ENCODE measurements at places on chromosomes 11 and 22.
A peak's percentile ranks its signal among the peaks of the same experiment; 100 is the strongest.

- peak; percentile 94 for DNase-seq
Measured at GRCh38 chr11:64341851-64342791, 2.1 kb downstream of the CCDC88B start.

GRCh38 chr11:723120-723883 is 17.3 kb downstream of the EPS8L2 start:
- DNase-seq, result peak; percentile 73

DNA sequence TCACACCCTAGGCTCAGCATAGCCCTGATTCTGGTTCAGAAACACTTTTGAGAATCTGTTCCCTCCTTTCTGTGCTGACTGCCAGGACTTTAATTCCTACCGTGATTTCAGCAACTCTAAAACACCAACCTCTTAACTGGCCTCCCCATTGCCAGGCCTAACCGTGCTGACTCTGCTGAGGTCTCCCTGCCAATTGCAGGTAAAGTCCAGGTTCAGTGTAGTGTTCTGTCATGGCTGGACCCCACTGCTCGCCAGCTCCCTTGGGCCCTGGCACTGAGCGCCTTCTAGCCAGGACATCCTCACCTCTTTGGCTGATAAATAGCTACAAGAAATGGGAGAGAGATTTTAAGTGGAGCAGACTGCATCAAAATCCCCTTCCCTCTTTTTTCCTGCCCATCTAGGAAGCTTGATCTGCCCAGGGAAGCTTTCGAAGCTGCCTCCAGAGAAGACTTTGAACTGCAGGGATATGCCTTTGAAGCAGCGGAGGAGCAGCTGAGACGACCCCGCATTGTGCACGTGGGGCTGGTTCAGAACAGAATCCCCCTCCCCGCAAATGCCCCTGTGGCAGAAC is 4.7 kb downstream of the UPB1 start:
- no peak for DNase-seq

DNA sequence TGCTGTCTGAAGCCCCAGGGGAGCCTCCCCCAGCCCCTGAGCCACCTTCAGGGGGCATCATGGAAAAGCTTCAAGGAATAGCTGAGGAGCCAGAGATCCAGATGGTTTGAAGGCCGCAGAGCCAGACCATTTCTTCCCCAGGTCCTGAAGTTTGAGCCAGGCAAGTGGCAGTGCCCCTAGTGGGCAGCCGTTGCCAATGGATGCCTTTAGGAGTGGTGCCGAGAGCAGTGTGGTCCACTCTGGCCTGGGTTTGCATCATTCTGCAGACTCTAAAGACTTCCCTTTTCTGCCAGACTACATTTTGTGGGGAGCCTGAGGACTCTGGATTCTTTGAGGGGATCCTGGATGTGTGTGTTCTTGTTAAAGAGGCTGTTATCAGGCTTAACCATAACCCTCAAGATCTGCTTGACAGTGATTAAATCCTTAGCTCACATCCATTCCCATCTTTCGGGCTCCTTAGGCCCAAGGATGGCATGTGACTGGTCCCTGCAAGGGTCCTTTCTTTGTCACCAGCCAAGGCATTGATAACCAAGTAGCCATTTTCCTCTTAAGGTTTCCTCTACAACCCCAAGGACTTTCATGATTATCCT is 13.1 kb downstream of the HINFP start:
- DNase-seq, result peak; percentile 71

- peak; percentile 43 for DNase-seq
Measured at GRCh38 chr11:28969832-28970231, 861.6 kb downstream of the METTL15 start.

DNA sequence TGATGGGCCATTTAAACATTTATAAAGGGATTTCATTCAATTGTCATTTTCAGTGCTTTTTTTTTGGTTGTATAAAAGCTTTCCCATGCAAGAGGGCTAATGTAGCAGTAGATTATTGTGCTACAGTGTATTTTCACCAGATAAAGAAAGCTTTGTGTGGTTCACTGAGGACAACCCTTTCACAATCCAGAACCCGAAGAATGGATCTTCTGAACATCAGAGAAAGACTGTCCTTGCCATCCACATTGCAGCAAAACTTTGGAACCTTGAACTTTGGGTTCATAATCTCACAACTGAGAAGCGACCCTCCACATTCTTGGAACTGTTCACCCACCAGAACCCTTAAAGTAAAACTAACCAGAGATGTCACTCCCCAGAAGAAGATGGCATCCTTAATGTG is 9.3 kb downstream of the APOBEC3H start:
- DNase-seq, result no peak

DNA sequence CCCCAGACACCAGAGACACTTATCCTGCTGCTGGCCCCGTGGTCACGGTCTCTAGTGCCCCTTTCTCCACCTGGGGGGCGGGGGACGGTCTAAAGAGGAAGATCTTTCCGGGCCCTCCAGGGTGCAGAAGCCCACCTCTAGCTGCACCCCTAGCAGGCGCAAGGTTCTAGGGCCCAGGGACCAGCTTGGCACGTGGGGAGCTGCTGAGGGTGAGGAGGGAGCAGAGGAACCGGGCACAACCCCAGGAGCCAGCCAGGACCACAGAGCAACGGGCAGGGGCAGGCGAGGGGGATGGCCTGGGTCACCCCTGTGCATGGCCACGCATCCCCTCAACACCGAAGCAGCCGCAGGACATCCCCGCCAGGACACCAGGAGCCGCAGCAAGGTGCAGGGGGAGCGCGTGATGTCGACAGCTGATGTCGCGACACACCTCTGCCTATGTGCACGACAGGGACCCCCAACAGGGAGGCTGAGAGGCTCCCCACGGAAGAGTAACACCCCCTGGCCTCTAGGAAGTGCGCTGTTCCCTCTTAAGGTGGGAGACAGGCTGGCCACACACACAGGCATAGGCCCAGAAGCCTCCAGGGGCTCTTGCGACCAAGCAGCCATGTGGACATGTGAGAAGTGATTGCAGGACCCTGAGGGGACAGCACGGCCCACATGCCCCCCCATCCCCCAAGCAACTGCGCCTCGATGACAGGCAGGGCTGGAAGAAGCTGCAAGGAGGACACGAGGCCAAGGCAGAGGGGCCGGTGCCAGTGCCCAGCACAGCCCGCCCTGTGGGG is 5.1 kb downstream of the LRFN4 start:
- no peak for DNase-seq

- no peak for DNase-seq
Measured at GRCh38 chr22:47193606-47194329, 431.3 kb downstream of the TBC1D22A start.

GRCh38 chr22:38132794-38133193 is 22.3 kb upstream of the BAIAP2L2 start:
- no peak for DNase-seq

DNA sequence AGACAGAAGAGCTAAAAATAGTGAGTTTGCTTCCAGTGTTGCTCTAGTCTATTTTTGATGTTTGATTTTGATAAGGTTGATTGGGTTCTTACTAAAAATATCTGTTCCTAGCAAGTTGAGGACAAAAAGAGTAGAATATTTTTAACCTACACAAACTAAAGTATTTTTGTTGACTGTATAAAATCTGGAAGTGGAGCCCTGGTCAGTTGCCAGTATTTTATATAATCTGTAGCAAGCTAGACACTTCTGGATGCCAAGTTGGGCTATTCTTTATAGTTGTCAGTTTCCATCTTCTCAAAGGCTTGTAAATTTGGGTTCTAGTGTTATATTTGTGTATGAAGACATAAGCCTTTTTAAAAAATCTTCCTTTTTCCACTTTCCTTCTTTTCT is 56.7 kb downstream of the HSD17B12 start:
- DNase-seq, result no peak

DNA sequence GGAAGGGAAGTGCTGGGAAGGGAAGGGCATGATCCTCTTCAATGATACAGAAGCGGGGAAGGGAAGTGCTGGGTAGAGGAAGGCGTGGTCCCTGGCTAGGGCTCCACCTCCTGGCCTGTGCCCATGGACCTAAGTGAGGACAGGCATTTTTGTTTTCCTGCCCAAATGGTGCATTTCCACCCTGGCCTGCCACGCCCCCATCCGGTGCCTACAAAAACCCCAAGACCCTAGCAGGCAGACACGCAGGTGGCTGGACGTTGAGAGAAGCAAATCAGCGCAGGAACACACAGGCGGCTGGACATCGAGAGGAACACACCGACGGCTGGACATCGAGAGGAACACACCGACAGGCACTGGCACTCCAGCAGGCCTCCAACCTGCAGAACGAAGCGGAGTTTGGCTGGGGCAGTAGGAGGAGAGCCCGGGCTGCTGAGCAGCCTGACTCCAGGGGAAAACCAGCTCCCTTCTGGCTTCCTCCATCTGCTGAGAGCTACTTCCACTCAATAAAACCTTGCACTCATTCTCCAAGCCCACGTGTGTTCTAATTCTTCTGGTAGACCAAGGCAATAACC is 628.3 kb downstream of the BUD13 start:
- peak; percentile 53 for DNase-seq

GRCh38 chr22:40567106-40567505 is 69.4 kb downstream of the MRTFA start:
- DNase-seq, result no peak

DNA sequence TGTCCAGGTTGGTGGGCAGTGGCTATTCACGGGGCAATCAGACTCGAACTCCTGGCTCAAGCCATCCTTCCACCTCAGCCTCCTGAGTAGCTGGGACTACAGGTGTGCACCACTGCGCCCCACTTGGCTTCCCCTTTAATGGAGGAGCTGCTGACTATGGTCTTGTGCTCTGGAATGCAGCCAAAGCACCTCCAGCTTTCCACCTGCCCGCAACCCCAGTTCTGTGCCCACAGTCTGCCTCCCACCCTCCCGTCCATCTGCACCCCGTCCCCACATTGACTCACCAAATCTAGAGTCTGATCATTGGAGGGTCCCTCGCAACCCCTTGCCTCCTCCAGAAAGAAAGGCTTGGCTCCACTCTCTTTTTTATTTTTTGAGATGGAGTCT is 41.0 kb downstream of the KCNJ4 start:
- no peak for DNase-seq

DNA sequence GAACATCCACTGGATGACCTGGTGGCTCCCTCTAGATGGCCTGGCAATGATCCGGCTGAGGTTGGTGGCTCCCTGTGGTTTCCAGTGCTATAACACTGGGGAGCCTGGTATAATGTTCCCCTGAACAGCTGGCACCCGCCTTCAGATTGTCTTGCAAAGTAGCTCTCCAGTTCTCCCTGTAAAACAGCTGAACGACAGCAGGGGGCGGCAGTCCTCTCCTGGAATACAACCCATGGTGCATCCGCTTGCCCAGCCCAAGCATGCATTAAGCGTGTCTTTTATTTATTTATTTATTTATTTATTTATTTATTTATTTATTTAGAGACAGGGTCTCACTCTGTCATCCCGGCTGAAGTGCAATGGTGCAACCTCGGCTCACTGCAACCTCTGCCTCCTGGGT is 258.9 kb downstream of the BUD13 start:
- DNase-seq, result peak; percentile 83

DNA sequence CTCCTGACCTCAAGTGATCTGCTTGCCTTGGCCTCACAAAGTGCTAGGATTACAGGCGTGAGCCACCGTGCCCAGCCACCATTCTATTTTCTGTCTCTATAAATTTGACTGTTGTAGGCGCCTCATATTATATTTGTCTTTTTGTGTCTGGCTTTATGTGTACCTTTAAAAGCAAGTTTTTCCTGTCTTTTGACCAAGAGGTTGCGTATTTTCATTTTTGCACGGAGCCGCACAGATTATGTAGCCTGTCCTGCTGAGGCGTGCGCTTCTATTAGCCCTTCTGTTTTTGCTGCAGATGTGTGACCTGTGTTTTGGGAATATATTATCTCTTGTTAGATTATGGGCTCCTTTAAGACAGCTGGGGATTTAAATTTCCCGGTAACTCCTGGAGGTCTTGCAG is 40.4 kb upstream of the WEE1 start:
- no peak for DNase-seq

- peak; percentile 87 for DNase-seq
Measured at GRCh38 chr11:131579932-131580387, 209.5 kb downstream of the NTM start.

GRCh38 chr11:66885950-66886440 is 29.1 kb downstream of the LRFN4 start:
- DNase-seq, result no peak

DNA sequence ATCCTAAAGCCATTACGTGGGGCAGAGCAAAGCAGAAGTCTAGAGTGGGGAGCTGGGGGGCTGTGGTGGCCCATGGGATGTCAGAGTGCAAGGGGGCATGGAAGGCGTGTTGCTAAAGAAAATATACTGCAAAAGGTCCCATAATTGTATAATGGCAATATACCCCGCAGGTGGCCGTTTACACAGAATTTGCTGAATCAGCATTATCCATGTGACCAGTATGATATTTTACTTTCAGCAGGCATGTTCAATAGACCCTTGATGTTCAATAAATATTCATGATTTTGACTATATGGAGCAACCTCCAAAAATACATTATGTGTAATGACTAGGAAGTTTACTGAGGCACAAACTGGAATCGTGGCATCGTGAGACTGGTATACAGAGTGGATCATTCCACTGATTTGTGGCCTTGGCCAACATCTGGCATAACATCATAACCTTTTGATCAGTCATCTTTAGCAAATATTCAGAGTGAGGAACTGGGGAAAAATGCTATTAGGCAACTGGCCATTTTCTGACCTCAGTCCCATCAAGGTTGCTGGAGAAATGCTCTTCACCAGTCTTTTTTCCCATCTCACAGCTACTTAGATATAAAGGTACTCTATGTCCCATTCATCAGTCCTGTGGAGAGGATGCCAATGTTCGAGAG is 29.3 kb upstream of the PPP2R1B start:
- no peak for DNase-seq

GRCh38 chr11:2302306-2302895 is 588 bp downstream of the TSPAN32 start:
- no peak for DNase-seq

DNA sequence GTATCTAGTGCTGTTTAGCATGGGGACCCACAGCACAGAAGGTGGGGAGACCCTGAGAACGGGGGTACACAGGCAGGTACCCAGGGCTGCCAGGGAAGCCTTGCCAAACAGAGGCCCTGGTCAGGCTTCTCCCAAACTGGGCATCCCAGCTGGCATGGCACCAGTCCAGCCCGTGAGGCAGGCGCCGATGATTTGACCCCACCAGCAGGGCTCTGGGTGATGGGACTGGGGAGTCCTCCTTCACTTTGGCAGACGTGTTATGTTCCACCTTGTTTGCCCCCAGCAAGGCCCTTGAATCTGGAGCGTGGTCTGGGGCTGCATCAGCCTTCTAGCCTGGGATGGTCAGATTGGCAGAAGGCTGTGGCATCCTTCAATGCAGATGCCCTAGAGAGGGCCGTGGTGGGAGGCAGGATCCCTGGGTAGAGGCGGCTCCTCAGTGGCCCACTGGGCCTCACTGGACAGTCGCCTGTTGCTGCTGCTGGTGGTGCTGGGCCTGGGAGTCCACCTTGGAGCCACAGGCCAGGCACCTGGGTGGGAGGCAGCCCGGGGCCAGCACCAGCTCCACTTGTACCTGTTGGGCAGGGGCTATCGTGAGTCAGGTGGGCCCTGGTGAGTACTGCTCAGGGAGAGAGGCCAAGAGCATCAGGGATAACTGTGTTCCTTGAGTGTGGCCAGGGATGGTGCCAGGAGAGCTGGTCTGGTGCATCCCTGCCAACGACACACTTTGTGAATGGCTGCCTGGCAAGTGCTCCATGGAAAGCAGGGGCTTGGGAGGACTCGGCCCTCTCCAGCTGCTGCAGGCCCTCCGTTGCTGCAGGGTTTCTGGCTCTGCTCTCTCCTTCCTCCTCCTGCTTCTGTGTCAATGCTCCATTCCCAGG is 3.3 kb downstream of the ADORA2A start:
- no peak for DNase-seq
